ENCODE measurements at places on chromosomes 2 and 18. TPM values are rescaled to one million over a fixed set of nuclear protein-coding genes. Genes with fewer than 3 reads are reported as not detected.

GRCh38 chr2:37389989-37390765 lies 45.7 kb downstream of the QPCT start:
- DNase-seq, result no peak

GRCh38 chr2:12708508-12709206 lies 8.1 kb upstream of the TRIB2 start:
- no peak for DNase-seq

- DNase-seq, result no peak
These were observed 756.6 kb upstream of the CELF4 start for GRCh38 chr18:38322206-38322605.

- DNase-seq, result no peak
These were observed 137.6 kb downstream of the TNS1 start for GRCh38 chr2:217864963-217865772.

The TNS1 gene
- total RNA-seq, result 130 TPM

The ORC4 gene
- total RNA-seq, result 69.8 TPM

The ZNF385B gene
- 0.11 TPM for total RNA-seq

The SDC1 gene
- 45.5 TPM for total RNA-seq

Measured in mesothelial cell of epicardium (in vitro differentiated cells).